ENCODE measurements at places on chromosomes 7 and 10.

DNA sequence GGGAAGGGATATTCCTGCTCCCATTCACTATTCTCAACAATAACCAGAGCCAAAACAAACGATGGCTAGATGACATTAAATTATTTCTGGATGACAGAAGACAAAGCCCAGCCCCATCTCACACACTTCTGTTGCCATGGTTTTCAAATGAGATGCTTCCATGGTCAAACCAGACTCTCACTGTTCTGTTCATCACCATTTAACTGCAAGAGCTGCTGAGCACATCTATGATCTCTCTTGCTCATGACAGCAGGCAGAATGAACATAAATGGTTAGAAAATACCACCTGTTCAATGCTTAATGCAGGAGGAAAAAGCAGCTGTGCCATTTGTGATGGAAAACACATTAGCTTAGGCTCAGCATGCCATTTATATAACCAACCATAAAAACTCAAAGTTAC, 758.6 kb upstream of the ZWINT start:
- DNase-seq = no peak

DNA sequence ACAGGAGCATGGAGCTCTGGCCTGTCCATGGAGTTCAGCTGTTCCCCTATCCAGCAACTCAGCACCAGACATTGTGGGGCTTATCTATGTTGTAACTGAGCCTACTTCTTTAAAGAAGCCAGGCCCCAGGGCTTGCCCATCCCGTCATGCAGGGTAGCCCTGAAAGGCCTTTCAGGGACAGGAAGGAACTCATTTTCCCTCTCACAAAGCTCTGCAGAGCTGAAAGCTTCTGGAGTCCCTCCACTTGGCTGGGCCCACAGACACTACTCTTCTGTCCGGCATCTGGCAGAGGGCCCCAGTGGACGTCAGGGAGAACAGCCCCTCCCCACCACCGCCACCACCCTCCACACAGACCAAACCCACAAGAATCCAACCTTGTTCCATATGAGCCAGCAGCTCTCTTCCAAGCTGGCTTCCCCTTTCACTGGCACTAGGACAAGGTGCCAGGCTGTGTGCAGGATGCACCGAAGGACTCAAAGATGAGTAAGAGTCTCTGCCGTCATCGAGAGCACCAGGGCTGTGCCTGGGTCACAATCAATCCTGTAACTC, 33.1 kb downstream of the DENND2A start:
- peak; percentile 46 for DNase-seq

- DNase-seq = no peak
Observed at GRCh38 chr10:102656791-102657371, 12.6 kb downstream of the TRIM8 start.

GRCh38 chr7:133676805-133677370, 424.0 kb downstream of the EXOC4 start:
- no peak for DNase-seq

GRCh38 chr7:24597014-24597413, 23.8 kb downstream of the PALS2 start:
- DNase-seq = no peak

- DNase-seq = no peak
Observed at GRCh38 chr10:50885097-50885859, at the start of gene A1CF. Gene A1CF (minus strand): TSS chr10:50885627. CDS start chr10:50859940, 25,687 bp downstream.

All from fibroblast of skin of right quadriceps (primary cell).